ENCODE measurements at places on chromosomes 7 and 10.

DNA sequence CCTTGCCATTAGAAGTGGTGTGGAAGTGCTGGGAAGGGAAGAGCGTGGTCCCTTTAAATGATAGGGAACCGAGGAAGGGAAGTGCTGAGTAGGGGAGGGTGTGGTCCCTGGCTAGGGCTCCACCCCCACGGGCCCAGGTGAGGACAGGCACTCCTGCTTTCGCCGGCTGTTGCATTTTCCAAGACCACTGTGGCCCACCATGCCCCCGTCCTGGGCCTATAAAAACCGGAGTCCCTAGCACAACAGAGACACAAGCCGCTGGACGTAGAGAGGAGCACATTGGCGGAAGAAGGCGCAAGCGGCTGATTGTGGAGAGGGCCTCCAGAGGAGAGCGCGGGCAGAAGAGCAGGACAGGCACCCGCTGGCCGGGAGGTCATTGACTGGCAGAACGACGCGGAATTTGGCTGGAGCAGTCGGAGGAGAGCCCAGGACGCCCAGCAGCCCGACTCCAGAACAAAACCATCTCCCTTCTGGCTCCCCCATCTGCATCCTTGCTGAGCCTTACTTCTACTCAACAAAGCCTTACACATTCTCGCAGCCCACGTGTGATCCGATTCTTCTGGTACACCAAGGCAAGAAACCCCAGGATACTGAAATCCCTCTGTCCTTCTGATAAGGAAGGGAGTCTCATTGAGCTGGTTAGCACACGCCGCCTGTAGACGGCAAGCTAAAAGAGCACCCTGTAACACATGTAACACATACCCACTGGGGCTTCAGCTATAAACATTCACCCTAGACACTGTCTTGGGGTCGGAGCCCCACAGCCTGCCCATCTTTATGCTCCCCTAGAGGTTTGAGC, 146.2 kb upstream of the LYZL1 start:
- DNase-seq: no peak

- no peak for DNase-seq
Measured at GRCh38 chr7:89311886-89312285, 516.3 kb upstream of the TEX47 start.

- peak; percentile 57 for DNase-seq
Measured at GRCh38 chr7:1193593-1194424, 33.8 kb upstream of the ZFAND2A start.

DNA sequence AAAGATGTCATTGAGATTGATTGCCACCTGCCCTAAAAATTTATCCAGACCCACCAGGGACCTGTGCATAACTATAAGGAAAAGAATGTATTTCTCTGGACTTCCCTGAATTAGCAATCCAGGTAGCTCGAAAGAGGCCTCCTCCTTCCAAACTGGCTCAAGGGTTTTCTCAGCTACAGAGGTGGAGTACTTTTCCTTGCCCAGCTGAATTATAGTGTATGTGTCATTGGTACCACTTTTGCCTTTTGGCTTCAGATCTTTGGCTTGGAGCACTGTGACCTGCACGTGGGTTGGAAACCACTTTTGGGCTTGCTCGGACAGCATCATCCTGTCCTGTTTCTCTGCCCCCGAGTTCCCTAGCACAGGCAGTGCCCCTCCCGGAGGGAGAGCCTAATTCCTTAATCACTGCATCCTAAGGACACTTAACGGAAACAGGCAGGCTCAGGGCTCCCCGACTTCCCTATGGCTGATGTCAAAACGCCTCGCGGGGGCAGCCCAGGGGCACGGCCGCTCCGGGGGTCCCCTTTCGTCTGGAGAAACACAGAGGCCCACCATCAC, 825 bp downstream of the RAB11FIP2 start:
- DNase-seq: peak; percentile 10

GRCh38 chr7:113283861-113284260, 165.5 kb upstream of the SMIM30 start:
- no peak for DNase-seq

DNA sequence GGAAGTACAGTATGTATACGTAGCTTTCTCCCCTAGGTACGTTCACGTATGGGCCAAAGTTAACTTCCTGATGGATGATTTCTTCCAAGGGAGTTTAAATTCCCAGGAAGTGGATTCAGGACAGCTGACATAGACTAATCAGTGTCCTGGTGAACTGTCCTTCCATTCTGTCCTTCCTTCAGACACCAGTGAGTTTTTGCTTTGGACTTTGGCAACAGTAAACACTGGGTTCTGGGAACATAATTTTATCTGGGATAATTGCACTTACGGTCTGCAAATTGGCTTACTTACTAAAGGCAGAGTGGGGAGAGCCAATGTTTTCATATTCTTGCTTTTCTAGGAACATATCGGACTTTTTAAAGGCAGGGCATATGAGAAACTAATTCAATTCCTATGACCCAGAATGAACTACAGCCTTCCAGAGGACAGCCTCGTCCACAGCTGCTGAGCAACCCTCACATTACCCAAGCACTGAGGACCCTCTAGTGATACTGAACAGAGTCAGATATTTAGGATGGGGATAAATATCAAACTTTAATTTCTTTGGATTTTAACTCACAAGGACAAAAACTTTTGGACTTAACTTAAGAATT, 97.9 kb downstream of the RAB18 start:
- no peak for DNase-seq

- DNase-seq: no peak
Measured at GRCh38 chr7:26117142-26117807, 34.7 kb upstream of the NFE2L3 start.

- no peak for DNase-seq
Measured at GRCh38 chr10:96402417-96403305, 43.9 kb upstream of the OPALIN start.

- no peak for DNase-seq
Measured at GRCh38 chr10:120392671-120393079, 64.4 kb upstream of the PLPP4 start.

DNA sequence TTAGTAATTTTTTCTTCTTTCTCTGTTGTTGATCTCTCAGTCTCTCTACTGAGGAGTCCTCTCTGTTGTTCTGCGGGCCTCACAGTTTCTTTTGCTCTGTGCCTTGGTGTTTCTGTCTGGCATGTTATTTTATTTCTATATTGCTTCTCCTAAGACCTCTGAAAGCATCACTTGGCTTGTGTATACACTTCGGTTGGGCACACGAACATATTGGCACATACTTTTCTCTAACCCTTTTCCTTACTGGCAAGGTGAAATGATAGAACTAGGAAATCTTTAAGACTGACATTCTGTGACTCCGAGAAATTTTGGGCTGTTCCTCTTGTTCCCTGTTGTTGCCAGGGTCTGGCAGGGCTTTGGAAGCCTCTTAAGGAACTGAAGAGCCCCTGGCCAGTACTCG, 148.9 kb downstream of the CELF2 start:
- DNase-seq: no peak

GRCh38 chr10:132062116-132062515, 3.6 kb upstream of the JAKMIP3 start:
- no peak for DNase-seq

- no peak for DNase-seq
Measured at GRCh38 chr7:66523409-66523808, 105.3 kb upstream of the KCTD7 start.

- no peak for DNase-seq
Measured at GRCh38 chr7:138834583-138834982, 36.6 kb upstream of the ATP6V0A4 start.
